Activated CD4-positive, CD25-positive, alpha-beta regulatory T cell treated with anti-CD3 and anti-CD28 coated beads, Interleukin-2, amount 50 U/mL, for 24 hours (primary cell): ENCODE measurements at places on chromosomes 6 and 20.

GRCh38 chr6:158040051-158040803 is 58.6 kb downstream of the SYNJ2 start:
- ATAC-seq, result peak; percentile 94

DNA sequence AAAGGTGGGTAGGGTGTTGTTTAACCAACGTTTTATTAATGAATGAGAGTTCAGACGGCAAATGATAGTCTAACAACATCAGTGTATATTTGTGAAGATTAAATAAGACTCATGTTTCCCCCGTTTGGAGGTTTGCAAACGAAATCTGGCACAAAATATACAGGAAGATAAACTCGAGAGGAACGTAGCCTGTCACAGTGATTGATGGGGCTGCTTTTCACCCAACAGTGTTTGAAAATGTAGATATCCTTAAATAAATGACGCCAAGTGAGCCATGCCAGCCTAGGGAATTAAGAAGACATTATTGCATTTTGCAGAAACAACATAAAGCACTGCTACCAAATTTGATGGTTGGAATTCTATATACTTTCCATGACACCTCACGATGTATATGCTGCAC is 696.5 kb upstream of the FLRT3 start:
- ATAC-seq, result no peak

DNA sequence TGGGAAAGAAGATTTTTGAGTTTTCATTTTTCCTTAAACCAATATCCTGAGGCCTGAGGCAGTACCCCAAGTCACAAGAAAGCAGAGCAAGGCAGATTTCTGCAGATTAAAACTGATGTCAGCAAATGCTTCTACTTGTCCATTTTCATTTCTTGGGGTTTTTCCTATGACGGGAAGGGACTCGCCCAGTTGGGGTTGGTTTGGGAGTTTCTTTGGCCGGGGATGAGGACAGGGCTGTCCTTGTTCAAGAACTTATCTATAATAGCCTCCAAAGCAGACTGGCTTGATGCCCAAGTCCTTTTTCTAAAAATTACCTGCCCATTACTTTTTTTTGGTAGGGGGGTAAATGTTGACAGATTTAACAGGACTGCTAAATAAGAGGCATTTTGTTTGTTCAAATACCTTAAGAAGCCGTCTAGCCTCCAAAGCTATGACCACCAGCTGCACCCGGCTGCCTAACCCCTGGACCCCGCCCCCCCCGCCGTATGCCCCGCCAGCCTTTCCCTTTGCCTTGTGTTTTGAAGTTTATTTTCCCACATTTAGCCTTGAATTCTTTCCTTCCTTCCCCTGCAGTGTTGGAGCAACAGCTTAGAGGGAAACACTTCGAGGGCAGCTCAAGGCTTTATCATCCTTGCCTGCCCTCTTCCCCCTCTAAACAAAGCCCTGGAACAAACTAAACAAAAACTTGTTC is 2.5 kb downstream of the KCNK5 start:
- no peak for ATAC-seq

DNA sequence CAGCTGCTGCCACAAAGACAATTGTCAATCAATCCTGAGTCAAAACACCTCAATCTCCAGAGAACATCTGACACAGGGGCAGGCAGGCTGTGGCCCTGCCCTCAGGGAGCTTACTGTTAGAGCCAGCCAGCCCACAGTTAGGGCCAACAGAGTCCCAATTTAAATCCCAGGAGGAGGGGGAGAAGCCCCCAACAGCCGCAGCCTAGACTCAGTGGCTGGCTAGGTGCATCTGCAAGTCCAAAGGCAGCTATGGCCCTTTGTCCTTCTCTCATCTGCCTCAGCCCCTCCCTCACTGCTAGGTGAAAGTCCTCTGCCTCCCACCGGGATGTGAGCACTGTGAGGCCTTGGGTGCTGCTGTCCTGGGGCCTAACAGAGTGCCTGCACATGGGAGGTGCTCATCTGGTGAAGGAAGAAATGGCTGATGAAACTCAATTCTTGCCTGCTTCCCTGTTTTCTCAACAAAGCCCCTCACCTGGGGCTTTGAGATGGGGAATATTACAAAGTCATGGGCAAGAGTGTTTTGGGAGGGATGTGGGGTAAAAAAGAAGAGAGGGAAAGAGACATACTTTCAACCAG is 33.7 kb upstream of the VEGFA start:
- no peak for ATAC-seq

DNA sequence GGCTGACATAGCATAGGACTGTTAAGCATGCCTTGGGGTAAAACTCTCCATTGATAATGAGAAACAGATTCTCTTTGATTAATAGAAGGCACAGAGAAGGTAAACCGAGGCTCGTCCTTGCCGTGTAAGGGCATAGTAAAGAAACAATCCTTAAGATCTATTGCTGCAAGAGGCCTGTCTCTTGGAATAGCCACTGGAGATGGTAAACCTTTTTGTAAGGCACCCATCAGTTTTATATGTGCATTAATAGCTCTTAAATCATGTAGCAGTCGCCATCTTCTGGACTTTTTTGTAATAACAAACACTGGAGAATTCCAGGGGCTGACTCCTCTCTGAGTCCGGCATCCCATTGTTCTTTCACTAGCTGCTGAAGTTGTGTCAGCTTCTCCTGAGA is 8.4 kb upstream of the ABHD12 start:
- no peak for ATAC-seq

- ATAC-seq, result no peak
Observed at GRCh38 chr6:132961610-132962009, 147.2 kb downstream of the RPS12 start.

- ATAC-seq, result peak; percentile 86
Observed at GRCh38 chr20:35463455-35464300, 8.3 kb downstream of the CEP250 start.

- ATAC-seq, result no peak
Observed at GRCh38 chr20:11676630-11677287, 240.9 kb upstream of the BTBD3 start.

DNA sequence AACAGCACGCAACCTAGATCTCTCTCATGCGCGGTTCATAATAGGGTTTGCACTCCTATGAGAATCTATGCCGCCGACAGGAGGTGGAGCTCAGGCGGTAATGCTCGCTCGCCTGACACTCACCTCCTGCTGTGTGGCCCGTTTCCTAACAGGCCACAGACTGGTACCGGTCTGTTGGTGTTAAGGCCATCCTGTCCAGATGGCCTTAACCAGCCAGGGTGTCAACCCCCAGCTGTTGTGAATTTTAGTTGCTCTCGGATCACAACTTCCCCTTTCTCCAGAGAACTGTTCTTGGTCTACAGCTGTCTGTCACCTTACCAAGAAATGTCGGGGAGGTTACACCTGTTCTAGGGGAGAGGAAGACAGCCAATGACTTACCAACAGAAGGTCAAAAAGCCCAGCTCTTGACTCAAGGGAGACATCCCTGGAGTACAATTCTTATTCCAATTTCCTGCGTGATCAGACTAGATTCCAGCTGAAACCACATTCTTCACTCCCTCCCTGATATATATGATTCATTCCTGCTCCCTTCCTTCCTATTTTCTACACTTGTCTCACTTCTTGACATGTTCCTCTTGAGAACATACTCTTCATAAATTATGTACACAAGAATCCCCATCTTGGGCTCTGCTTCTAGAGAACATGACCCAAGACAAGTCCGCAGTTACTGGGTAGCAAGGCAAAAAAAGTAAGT is 23.1 kb upstream of the DNAAF9 start:
- no peak for ATAC-seq

DNA sequence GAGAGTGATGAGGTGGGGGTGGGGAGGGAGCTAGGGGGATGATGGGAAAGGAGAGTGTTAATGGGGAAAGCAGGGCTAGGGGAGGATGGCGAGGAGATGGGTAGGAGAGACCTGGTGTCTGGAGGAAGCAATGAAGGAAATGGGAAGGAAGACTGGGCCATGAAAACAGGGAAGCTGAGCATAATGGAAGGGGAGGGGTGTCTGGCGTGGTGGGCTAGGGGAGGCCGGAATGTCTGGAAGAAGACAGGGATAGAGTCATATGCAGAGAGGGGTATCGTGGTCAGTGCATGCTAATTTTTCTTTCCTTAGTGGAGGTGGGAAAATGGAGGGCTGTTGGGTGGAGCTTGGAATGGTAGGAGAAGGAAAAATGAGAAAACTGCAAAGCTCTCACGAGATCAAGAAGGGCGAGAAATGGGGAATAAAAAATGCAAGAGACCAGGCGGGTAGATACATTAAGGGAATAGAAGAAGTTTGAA is 423 bp downstream of the KLHDC3 start:
- no peak for ATAC-seq

DNA sequence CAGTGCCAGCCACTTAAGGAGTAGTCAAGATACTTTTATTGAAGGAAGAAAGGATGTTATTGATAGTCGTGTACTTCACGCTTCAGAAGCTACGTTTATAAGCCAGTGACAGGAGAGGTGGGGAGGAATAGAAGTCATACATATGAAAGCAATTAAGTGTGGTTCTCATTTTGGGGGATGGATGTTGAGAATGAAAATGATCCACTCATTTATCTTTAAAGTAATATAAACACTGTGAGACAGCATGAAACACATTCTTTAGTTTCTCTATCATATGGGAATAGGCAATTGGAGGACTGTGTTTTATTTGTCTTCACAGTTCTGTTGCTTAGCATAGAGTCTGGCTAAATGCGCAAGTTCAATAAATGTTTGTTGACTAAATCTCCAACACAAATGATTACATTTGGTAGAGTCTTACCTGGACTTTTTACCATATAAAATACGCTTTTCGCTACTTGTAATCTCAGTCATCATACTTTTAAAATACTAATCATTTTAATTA is 35.2 kb downstream of the AK9 start:
- no peak for ATAC-seq

DNA sequence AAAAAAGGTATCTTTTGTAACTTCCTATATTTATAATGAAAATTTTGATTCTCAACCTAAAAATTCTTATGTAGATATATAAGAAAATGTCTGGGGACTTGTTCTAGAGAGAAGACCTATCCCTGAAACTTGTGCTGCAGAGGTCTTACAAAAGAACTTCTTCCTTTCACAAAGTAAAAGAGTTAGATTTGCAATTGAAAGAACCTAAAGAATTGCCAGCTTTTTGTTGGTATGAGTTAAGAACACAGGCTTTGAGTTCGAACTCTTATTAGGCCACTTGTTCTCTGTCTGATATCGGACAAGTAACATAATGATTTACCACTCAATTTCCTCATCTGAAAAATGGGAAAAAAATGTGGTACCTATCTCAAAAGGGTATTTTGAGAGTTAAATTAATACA is 162.0 kb upstream of the LAMA2 start:
- ATAC-seq, result no peak

DNA sequence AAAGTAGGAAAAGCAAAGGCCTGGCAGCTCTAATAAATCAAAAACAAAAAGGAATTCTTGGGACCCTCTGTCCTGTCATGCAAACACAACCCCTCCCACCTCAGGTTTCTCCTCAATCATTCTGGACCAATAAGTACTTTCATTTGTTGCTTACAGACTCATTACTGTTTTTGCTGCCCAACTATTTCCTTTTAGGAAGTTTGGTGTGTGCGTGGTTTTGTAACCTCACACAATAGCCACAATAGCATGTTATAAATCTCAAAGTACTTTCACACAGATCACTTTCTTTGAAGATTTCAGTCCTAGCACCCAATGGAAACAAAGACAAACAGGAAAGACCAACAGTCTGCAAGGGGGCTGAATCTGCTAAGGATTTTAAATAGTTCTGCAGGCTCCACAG is 4.5 kb downstream of the MRPL14 start:
- no peak for ATAC-seq

DNA sequence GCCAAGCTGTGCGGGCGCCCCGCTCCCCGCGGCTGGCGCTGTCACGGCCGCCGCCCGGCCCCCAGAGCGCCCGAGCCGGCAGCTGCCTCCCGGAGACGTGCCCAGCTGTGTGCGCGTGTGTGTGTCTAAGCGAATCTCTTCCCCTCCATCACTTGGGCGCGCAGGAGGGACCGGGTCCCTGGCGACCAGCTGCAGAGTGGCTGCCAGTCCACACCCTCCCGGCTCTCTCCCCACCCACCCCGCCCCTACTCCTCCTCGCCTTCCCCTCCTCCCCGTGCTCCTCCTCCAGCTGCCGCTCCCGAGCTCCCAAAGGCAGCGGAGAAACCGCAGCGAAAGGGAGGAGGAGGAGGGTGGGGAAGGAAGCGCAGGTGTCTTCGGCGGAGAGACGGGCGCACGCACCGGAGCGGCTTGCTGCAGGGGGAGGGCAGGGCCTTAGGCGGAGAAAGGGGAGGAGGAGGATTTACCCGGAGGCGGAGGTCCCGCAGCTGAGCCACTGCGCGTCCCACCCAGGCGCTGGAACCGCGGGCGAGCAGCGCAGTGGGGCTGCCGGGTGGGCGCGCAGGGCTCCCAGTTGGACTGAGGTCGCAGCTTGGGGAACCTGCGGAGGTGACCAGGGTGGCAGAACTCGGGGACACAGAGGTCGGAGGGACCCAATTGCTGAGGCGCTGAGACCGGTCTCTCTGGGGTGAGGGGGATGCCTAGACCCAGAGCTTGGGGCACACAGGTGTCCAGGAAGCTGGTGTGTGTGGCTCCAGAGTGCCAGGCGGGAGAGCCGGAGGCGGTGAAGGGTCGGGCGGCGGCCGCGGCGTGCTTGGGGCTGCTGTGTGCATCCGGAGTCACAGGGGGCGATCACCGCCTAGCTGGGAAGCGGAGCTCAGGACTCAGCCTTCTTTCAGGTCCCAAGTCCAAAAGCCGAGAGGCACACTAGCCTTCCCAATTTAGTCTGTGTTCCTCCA is at the start of gene HS3ST5:
Gene HS3ST5 (minus strand): TSS at position 198 of the 956 bp plus-strand sequence. CDS start 280,178 bp downstream, outside the sequence.
- no peak for ATAC-seq

DNA sequence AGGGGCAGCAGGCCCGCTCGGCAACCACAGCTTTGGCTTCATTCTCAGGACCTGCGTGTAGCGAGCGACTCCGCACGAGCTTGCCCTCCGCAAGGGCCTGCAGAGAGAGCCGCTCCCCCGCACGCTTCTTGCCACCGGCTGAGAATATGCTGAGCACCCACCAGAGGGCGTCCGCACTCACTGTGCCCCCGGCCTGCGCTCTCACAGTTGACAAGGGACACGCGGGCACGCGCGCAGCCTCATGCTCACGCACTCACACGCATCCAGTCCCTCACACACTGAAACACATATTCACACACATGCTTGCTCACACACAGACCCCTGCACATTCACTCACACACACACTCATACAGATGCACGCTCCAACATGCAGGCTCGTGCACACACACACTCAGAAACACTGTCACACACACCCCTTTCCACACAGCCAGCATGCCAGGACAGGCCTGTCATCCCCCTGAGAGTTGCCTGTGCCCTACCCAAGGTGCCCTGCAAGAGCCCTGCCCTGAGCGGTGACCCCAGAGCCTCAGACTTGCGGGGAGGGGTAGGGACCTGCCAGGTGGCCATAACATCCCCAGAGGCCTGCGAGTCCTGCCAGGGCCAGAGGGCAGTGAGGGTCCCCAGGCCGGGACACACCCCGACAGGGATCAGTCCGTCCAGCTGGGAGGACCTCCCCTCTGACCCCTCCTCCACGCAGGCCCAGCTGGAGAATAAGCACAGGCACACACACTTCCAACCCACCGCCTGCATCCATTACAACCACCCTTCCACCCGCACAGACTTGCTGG is 174.1 kb downstream of the BMP7 start:
- ATAC-seq, result no peak

DNA sequence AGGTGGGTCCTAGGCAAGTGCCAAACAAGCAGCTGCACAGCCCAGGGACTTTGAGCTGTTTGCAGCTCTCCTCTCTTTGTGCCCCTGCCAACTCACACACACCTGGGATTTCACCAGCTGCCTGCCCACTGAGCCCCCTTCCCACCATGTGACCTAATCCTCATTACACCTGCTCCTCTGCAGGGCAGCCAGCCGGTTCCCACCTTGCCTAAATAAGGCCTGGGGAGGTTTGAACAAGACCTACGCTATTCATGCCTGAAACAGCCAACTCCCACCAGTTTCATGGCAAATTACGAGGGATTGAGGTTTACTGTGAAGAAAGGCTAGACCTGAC is 92.6 kb upstream of the SOX4 start:
- ATAC-seq, result no peak

GRCh38 chr6:144395014-144395413 is 109.9 kb downstream of the UTRN start:
- ATAC-seq, result no peak
